ENCODE measurements at places on chromosomes 1 and 21.

DNA sequence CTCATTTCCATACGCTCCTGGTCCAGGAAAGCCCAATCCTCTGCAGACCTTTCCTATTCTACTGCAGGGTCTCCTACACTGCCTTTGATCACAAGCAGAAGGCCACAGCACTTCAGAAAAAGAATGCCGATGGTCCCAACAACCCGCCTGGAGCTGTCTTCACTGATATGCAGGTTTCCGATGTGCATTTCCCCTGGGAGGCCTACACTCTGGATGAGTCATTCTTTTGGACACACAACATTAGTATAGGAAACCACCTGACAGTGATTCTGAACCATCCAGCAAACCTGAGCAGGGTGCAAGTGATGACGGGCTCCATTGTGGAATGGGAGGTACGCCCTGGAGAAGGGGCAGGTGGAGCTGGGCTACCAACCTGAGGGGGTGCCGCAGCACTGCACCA is 15.0 kb downstream of the PCAT6 start:
- DNase-seq, result no peak

DNA sequence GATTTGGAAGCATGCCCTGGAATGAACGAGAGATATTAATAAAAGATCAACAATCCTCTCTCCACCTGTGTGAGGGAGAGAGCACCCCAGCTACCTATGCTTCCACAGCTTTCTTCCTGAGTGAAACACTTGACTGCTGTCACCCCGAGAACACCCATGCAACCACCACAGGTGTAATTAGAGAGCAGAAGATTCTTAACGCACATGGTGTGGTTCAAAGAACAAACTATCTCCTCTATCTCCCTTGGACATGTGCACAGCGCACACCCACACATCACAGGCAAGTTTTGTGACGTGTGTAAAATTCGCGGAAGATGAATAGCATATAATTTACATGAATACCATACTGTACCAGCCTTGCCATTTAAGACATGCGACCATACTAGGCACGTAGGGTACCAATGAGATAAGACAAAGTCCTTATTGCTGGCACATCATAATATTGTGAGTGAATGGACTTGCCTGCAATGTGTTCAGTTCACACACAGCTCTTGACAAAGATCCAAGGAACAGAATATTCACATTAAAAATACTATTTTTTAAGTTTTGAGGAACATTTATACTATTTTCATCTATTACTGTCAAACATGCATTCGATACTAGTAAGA is 11.6 kb downstream of the ERRFI1 start:
- no peak for DNase-seq

DNA sequence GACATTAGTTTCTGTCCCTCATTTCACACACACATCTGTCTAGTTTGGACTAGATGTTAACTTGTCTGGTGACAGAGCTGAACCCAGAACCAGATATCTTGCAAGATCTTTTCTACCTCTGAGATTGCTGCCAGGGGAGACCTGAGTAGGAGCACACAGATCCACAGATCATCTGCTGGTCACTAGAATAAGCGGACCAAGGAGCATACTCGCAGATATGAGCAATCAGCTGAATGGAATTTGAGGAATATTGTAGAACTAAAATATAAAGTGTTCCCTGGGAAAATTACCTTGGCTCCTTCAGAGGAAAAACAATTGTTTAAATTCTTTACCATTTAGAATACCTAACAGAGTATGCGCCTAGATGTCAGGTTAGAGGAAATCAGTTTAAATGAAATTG is 90.7 kb downstream of the TNFSF18 start:
- peak; percentile 62 for DNase-seq

DNA sequence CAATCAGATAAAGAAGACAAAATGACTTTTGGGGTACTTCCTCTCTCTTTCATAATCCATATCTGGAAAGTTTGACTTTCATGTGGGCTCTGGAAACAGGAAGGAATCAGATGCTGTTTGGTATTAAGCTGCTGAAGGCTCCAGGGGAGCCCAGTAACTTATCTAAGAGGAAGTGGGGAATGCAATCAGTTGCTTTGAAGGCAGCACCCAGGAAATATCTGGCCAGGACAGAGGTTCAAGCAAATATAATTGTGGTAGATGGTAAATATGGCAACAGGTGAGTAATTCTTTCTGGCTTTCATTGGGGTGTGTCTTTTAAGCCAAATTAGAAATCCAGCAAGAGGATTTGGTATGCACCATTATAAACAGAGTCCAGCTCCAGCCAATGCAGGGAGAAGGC is 44.4 kb downstream of the COLGALT2 start:
- DNase-seq, result no peak

DNA sequence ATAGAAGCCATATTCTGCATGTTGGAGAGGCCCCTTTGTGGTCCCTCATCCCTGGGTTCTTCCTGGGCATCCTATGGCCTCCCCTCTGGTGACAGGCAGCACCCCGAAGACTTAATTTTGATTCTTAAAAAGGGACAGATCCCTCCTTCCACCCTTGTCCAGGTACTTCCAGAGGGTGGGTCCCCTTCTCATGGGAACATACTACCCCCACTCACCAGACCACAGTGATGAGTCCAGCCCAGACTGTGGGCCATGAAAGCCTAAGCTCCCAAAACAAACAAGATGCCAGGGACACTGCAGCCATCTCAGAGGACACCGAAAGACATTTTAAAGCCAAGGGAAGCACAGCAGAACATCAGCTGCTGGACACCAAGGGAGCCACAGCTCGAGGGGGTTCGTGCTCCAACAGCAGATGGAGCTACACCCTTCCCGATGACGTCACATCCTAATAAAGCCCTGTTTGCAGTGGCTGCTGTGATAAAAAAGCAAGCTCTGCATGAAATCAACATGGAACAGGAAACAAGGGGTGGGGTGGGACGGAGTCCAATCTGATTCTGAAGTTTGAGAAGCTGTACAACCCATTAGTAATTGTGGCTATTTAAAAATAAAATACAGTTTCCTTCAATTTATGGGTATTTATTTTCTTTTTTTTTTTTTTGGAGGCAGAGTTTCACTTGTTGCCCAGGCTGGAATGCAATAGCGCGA is 32.4 kb downstream of the GNB1 start:
- DNase-seq, result peak; percentile 86

DNA sequence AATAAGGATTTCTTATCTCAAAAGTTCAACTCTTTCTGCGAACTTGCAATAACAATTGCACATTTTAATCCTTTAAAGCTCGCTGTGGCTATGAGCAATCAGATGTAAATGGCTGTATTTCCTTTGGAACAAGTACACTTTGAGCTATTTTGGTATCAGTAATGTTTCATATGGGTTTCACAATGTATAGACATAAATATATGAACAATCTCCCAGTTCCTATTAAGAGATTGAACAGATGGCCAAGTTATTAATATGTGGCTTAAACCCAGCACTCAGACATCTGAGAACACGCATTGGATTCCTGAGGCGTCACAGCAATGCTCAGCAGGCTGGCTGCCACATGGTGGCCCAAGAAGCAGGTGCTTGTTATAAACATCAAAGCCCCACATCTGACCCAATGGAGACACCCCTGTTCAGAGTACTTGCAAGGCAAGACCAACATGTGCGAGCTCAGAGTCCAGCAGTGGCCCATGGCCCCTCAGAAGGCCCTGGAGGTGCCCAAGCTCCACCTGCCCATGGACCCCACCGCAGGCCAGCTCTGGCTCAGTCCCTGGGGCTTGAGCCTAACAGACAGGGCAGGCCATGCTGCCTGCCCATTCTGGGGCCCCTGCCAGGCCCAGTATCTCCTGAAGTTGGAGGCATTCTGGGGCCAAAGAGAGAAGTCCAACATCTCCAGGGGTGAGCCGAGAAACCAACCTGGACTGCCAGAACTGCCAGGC is 23.7 kb downstream of the PSMG1 start:
- peak; percentile 56 for DNase-seq

GRCh38 chr21:39612233-39613040 is at the start of gene B3GALT5:
Gene B3GALT5, plus strand, starts transcription at chr21:39612940. Its CDS starts 47,620 bp downstream, at chr21:39660560.
- DNase-seq, result peak; percentile 54

- no peak for DNase-seq
These were observed at the start of gene CASQ2 for GRCh38 chr1:115768549-115768948. Gene CASQ2, minus strand, starts transcription at chr1:115768714. Its CDS starts 173 bp downstream, at chr1:115768541.

DNA sequence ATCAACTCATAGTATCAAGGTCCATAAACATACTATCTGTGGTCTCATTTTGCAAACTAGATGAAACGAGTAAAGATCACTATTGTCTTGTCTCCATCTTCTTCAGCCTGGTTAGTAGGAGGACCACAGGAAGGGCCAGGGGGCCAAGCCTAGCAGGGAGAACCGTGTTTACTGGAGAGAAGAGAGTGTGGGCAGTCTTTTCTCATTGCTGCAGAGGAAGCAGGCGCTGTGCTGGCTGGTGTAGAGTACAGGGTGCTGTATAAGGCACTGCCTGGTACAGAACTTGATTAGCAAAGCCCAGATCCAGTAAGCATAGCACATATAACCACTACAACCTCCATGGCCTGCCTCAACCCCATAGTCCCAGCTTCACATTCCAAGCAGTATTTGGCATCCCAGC is 10.0 kb upstream of the B4GALT3 start:
- DNase-seq, result no peak

- DNase-seq, result peak; percentile 1
These were observed 189.0 kb upstream of the RGS18 start for GRCh38 chr1:191969290-191969689.

- peak; percentile 75 for DNase-seq
These were observed 9.5 kb upstream of the CLIC4 start for GRCh38 chr1:24735509-24736375.

- DNase-seq, result no peak
These were observed 86.7 kb downstream of the MAST2 start for GRCh38 chr1:45890078-45890477.

GRCh38 chr1:51284487-51284954 is 45.8 kb downstream of the TTC39A start:
- no peak for DNase-seq

DNA sequence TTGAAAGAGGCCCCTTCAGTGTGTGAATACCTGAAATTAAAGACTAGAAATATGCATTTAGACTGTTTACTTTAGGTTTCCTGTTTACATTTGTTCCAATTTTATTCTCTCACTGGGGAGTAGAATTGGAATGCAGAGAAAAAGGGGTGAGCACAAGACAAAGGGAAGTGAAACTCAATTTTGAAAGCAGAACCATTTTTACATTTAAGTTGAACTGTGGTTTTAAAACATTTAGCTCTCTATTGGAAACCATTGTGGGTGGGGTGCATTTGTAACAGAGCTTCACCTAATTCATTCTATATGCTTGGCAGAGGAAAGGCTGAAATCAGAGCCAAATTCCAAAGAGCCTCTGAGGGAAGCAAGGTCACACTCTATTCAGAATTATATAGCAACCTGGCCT is 235.3 kb upstream of the C1orf105 start:
- peak; percentile 34 for DNase-seq

DNA sequence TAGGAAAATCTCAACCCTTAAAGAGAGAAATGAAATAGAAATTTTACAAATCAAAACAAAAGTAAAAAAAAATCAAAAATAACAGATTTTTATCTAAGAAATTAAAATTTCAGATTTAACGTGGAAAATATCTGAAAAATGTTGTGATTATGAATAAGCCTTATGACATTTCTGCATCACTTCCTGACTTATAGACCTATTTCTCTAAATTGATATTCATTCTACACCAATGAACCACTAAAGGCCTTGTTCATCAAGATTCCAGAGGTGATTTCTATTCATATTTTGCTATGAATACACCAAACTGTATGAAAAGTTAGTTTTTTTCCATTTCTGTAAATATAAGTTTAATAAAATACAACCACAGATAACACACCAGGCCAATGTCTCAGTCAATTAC is 261.5 kb downstream of the SMYD3 start:
- peak; percentile 11 for DNase-seq

GRCh38 chr21:45208627-45208951 is 79.1 kb downstream of the POFUT2 start:
- DNase-seq, result peak; percentile 26

DNA sequence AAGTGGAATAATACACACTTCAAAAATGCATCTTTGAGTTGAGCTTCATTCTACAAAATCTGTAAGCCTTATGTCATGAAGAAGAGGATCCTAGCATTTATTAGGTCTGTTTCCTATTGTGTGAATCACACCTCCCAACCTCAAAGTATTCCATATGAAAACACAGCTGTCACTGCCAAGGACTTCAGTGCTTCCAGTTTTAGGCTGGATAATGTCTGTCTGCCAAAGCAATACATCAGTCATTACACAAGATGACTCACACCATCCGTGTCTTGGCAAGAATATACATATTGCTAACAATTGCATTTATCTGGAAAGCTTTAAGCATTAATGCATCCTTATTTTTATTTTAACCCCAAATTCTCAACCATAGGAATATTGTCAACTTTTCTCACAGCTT is 125.7 kb upstream of the TMPRSS15 start:
- peak; percentile 98 for DNase-seq

DNA sequence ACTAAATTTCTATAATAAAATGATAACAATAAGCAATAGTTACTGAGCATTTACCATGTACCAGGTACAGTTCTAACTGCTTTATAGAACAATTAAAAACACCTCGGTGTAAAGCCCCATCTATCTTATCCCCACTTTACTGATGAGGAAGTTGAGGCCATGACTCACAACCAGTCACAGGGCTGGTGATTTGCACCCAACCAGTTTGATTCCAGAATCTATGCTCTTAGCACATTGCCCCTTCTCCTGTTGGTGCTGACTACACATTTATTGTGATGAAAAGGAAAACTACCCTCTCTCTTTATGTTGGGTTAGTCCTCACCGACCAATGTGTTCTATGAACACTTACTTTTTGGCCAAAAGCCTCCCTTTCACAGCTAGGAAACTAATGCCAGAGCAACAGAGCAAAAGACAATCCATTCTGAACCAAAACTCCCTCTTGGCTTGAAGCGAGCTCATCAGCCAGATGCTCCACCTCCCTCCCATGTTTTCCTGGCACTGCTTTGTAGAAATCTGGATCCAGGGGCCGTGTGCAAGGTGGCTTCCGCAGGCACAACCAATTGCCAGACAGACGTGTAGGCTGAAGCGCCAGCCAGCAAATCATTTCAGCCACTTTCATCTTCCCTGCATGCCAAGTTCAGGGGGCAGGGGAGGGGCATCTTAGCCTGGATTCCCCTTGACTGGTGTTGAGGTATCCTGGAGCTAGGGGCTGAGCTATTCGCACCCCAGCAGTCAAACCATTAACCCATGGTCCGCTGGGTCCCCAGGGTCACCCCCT is 32.0 kb upstream of the SLC30A1 start:
- peak; percentile 43 for DNase-seq

GRCh38 chr1:96682056-96682455 is 39.5 kb upstream of the PTBP2 start:
- no peak for DNase-seq

- no peak for DNase-seq
These were observed 41.7 kb downstream of the C8B start for GRCh38 chr1:56924116-56924515.

GRCh38 chr1:8370905-8371315 is 53.0 kb downstream of the SLC45A1 start:
- peak; percentile 36 for DNase-seq

Measured in fibroblast of skin of scalp (primary cell).